ENCODE measurements at places on chromosomes 7 and 10. TPM values are rescaled to one million over a fixed set of nuclear protein-coding genes. Genes with fewer than 3 reads are reported as not detected.

DNA sequence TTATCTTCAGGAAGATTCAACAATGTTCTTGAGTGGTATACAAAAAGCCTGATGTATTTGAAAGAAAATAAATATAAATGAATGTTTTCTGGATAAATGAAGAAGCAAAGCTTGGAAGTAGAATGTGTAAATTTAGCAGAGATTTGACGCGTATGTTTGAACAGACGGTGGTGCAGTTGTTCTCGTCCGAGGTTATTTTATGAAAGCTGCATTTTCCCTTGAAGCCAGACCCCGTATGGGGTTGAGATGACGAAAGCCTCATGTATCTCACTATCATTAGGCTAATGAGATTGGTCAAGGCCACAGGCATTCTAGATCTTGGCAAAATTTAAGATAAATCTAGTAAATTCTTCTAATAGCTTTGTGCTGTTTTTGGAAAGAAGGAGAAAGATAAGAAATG lies 195.2 kb downstream of the NXPH1 start:
- no peak for ATAC-seq

DNA sequence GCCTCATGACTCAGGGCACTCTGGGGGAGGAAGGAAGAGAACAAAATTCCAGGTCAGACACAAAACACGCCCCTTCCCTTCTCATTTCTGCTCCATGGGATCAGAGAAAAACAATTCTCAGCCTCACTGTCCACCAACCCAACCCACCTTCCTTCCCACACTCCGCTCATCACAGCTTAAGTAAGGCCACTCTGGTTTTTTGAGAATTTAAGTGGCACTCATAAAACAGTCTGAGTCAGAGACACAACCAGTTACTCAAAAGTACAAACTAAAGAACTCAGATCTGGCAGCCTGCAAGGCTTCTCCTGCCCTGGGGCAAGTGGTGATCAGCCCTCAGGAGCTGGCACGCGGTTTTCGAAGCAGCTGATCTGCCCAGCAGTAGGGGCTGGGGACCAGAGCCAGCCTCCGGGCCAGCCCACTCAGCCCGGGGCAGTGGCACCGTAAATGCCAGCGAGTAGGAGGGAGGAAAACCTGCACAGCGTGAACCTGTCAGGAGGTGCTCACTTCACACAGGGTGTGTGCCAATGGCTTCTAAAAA lies 39.1 kb upstream of the ABLIM1 start:
- no peak for ATAC-seq

DNA sequence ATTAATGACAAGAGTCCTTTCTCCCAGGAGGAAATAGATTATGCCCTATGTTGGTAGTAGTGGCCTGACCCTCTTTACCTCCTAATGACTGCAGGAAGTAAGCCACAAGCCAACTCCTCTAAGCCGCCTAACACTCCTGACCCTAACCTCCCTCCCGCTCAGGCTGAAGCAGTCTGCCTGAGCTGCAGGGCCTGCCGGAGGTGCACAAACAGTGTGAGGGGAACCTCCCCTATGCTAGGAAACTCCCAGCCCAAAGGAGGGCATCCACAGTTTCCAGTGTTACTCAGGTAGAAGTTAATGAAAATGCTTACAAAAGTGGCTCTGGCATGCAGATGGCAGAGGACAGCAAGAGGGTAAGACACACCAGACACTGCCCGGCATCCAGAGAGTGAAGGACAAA lies 294.4 kb upstream of the GALNT17 start:
- no peak for ATAC-seq

ADAM22 gene
- total RNA-seq: 0.82 TPM

GRCh38 chr10:126392469-126392868 lies 4.2 kb upstream of the ADAM12 start:
- ATAC-seq: peak; percentile 63

GRCh38 chr10:15744217-15744865 lies 24.6 kb upstream of the ITGA8 start:
- ATAC-seq: no peak

LLCFC1 gene
- total RNA-seq: not detected

GRCh38 chr10:113061054-113061430 lies 111.0 kb downstream of the TCF7L2 start:
- ATAC-seq: no peak

APBB1IP gene
- 50.4 TPM for total RNA-seq

GRCh38 chr10:119190954-119191785 lies 12.6 kb upstream of the PRDX3 start:
- ATAC-seq: no peak
